ENCODE measurements at places on chromosomes 5 and 9.

GRCh38 chr5:16644301-16644889, 27.6 kb upstream of the RETREG1 start:
- DNase-seq: no peak

GRCh38 chr5:59065554-59065953, 482.7 kb downstream of the RAB3C start:
- no peak for DNase-seq

DNA sequence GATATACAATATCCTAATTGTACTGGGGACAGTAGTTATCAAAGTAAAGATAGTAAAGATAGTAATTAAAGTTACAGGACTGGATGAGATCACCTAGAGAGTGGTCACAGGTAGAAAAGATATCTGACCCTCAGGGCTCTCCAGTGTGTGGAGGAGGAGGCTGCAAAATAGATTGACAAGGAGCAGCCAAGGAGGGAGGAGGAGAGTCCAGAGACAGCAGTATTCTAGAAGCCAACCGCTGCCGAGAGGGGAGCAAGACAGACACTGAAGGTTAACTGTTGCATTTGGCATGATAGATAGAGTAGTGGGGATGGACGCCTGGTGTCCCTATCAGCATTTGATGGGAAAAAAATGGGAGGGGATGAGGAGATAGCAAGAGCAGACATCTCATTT, 17.0 kb upstream of the F2RL1 start:
- no peak for DNase-seq

- DNase-seq: peak; percentile 4
Measured at GRCh38 chr5:79774171-79774854, 84.7 kb downstream of the CMYA5 start.
